ENCODE measurements at places on chromosomes 11 and 22.

GRCh38 chr11:748007-748359 is 719 bp downstream of the TALDO1 start:
- DNase-seq, result no peak

DNA sequence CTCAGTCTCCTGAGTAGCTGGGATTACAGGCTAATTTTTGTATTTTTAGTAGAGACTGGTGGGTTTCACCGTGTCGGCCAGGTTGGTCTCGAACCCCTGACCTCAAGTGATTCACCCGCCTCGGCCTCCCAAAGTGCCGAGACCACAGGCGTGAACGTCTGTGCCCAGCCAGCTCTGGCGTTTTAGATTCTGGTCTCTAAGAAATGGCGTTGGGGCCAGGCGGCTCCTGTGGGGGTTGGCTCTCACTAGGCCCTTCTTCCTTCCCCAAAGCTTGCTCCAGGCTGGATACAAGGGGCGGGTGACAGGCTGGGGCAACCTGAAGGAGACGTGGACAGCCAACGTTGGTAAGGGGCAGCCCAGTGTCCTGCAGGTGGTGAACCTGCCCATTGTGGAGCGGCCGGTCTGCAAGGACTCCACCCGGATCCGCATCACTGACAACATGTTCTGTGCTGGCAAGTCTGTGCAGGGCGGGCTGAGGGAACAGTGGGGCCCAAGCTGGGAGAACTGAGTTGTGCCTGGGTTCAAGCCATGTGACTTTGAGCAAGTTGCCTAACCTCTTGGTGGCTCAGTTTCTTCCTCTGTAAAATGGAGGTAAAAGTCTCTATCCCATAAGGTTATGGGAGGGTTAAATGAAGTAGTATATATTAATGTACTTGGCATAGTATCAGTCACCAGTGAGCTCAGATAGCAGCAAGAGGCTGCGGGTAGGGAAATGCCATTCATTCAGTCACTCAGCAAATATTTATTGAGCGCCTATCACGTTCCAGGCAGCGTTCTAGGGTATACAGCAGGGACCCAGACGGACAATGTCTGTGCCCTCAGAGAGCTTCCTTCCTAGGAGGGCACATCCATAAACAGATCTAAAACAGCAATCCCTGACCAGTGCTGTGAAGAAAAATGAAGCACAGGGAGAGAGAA is 10.4 kb downstream of the F2 start:
- no peak for DNase-seq

DNA sequence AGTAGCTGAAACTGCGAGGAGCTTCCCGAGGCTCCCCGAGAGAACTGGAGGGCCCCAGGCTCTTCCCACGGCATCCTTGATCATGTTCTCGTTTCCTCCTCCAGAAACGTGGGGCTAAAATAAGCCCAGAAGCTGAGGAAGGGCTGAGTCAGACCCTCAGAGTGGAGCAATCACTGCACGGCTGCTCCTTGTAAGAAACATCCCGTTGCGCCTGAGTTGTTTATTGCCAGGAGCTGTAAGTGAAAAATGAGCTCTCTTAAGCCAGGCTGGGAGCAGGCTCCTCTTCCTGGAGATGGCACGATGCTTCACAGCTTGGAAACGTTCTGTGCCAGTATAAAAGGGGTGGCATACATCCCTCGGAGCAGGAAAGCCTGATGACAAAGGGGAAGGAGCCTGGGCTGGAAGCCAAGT is 47.3 kb upstream of the SYN3 start:
- DNase-seq, result no peak

- no peak for DNase-seq
These were observed 29.4 kb downstream of the CALCA start for GRCh38 chr11:14942745-14943144.

- DNase-seq, result no peak
These were observed 4.2 kb upstream of the LIF start for GRCh38 chr22:30250661-30251267.

- no peak for DNase-seq
These were observed 8.9 kb downstream of the APOBEC3A start for GRCh38 chr22:38966380-38966702.

- no peak for DNase-seq
These were observed 7.5 kb upstream of the MICAL3 start for GRCh38 chr22:18031695-18032454.

DNA sequence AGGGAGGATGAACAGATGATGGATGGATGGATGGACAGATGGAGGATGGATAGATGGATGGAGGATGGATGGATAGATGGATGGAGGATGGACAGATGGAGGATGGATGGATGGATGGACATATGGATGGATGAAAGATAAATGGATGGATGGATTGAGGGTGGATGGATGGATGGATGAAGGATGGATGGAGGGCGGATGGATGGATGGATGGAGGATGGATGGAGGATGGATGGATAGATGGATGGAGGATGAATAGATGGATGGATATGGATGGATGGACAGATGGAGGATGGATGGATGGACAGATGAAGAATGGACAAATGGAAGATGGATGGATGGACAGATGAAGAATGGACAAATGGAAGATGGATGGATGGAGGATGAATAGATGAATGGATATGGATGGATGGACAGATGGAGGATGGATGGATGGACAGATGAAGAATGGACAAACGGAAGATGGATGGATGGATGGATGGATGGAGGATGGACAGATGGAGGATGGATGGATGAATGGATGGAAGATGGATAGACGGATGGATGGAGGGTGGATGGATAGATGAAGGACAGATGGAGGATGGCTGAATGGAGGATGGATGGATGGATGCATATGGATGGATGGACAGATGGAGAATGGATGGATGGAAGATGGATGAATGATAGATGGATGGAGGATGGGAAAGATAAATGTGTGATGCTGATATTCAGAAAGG is 7.4 kb downstream of the IFITM10 start:
- no peak for DNase-seq

DNA sequence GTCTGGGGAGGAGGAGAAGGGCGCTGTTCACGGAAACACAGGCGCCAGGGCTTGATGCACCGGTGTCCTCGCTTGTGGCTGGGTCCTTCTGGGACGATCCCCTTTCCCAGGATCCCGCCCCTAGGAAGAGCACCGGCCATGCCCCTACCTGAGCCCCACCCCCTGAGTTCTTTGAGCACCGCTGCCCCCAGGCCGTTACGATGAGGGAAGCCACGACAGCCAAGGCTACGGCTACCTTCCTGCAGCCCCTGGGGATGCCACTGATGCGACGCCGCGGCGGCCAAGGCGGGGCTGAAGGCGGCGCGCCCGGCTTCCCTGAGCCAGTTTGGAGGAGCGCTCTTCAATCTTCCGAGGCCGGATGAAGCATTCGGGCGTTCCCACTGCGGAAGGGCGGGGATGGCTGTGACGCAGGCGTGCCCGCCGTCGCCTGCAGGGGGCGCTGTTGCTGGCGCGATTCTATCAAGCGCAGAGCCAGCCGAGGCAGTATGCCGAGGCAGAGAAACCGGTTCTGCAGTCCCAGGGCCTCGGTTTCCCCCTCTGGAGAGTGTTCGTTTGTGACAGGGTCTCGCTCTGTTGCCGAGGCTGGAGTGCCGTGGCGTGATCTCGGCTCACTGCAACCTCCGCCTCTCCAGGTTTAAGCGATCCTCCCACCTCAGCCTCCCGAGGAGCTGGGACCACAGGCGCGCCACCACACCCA is 9.7 kb upstream of the NEFH start:
- peak; percentile 1 for DNase-seq

GRCh38 chr22:22026157-22026831 is 43.7 kb upstream of the TOP3B start:
- no peak for DNase-seq

GRCh38 chr11:120031156-120031555 is 106.8 kb downstream of the TRIM29 start:
- no peak for DNase-seq

DNA sequence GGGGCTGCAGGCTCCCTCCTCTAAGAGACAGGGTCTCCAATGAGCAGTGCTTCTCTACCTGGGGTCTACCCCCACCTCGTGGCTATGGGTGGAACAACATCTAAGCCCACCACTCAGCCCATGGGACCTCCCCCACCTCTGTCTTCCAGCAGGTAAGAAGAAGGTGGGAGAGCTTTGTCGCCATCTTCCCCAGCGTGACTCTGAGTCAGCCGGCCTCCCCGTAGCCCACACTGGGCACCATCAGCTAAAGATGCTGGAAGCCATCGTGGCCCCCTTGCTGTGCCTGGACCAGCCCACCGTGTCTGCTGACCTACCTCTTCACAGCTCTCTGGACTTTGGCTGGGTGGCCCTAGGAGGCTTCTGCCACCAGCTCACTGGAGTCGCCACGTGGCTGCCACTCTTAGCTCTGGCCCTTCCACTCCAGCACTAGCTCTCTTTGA is 944 bp downstream of the C11orf86 start:
- DNase-seq, result no peak

DNA sequence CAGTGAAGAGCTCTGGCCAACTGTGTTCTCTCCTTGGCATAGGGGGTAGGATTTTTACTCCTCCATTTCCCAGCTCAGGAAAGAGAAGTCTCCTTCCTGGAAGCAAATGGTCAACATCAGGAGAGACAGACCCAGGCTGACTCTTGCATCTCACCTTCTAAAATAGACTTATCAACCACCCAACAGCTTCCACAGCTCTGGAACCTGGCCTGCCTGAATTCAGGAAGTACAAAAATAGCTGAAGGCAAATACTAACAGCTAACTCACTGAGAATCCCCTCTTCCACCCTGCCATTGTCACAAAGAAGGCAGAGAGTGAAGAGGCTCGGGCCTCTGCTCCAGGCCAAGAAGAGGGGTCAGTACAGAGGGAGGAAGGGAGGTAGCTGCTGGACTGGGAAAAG is 213.6 kb downstream of the NXPE2 start:
- no peak for DNase-seq

DNA sequence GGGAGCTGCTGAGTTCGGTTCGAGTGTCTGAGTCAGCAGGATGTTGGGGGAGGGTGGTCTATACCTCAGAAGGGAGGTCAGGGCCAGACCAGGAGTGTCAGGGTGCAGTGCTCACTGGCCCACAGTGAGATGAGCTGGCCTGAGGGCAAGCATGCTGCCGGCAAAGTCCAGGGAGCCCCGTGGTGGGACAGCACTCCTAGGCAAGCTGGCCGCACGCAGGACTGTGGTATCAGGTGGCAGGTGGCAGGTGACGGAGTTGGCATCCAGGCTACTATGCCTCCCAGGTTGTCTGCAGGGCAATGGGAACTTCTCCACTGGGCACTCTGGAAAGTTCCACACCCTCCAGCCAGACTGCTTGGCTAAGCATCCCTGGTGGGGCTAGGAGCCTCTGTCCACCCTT is 4.8 kb downstream of the FGF3 start:
- DNase-seq, result no peak

DNA sequence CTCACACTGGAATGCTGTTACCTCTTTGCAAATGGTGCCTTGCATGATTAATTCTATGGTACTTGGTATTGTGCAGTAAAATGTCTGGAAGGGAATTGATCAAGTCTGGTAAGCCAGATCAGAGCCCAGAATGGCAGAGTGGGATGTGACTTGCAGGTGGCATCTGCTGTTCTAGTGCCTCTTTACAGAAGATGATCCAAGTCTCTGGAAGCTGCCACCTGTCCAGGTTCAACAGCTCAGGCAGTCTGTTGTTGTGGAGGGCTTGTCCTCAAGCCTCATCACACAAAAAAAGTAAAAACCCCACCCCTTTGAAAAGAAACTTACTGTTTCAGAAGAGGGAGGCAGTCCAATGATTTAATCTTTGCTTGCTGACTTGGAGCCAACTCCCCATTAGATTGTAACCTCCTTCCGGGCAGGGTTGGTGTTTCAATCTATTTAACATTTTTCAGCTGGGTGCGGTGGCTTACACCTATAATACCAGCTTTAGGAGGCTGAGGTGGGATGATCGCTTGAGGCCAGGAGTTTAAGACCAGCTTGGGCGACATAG is 17.1 kb downstream of the ZNRF3 start:
- DNase-seq, result no peak

DNA sequence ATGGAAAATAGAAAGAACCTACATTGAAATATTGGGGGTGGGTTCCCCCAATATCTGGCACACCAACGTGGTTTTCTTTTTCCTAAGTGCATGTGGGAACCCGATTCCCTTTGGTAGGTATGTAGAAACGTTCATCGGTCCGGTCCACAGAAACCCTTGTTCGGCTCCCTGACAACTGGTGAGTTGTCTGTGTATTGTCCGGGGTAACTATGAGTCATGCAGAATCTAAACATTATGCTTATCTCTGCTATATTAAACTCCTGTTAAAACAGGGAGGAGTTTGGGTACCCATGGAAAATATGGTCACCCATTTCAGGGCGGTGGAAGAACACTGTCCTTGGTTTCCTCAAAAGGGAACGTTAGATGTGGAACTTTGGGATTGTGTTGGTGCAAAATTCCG is 25.1 kb upstream of the ALDH3B2 start:
- no peak for DNase-seq

DNA sequence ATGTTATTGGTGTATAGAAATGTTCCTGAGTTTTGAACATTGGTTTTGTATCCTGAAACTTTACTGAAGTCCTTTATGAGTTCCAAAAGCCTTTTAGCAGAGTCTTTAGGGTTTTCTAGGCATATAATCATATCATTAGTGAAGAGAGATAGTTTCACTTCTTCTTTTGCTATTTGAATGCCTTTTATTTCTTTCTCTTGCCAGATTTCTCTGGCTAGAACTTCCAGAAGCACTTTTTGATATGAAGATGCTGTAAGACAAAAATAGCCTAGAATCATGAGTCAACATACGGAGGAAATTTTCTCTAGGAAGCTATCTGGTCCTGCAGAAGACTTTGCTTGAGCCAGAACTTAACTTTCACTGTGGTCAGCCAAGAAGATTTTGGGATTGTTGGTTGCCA is 86.7 kb upstream of the IZUMO1R start:
- no peak for DNase-seq

DNA sequence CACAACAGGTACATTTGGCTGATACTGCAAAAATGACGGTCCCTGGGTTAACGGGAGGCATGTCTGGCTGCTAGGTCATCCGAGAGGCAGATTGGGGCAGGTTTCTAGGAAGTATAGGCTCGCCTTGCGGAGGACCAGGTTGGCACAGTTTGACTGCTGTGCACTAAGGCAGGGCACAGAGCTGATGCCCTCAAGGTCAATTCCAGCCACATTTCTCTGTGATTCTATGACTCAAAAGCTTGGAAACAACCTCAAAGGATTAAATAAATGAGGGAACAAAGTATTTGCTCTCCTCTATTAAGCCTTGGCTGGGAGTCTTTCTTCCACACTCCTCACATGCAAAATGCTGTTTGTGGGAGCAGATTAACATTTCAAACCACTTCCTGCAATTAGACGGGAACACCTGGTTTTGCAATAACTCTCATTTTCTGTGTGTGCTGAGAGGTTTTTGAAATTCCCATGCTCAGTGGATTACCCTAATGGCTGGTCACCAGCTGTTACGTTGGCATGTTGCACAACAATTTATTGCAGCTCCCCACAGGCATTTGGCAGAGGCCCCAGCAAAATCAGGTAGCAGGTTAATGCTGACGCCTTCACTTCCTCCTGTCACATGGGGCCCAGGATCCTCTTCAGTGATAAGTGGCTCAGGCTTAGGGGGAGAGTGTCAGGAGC is 61.0 kb upstream of the PLET1 start:
- DNase-seq, result peak; percentile 91

DNA sequence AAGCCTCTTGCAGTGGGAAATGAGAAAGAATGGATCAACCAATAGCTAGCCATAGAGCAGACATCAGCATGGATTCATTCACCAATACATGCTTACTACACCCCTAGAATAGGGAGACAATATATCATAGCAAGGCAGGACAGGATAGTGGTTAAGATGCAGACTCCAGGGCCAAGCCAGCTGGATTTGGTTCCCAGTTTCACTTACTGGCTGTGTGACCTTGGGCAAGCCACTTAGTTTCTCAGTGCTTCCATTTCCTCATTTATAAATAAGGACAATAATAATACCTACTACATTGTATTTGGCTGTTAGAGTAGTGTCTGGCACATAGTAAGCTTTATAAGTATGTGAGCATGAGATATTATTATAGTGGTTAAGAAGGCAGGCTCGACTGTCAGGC is 7.1 kb downstream of the DCHS1 start:
- DNase-seq, result no peak

Data from AML-193 (cell line).